Activated T-cell treated with anti-CD3 and anti-CD28 coated beads, Interleukin-2, amount 50 U/mL, for 72 hours (primary cell): ENCODE measurements at places on chromosomes 7 and 10.

- peaks cover 95% of the 10 kb centered on the region for H3K4me1 ChIP-seq
- peaks cover 9% of the 10 kb centered on the region for H3K36me3 ChIP-seq
- no peaks in the 10 kb centered on the region for H3K27me3 ChIP-seq
- H3K27ac ChIP-seq, result no peak overlapping the region
These were observed 5.8 kb downstream of the ITPRIP start for GRCh38 chr10:104332243-104333031.

GRCh38 chr7:143289421-143289820 lies 1.3 kb downstream of the CASP2 start:
- peak overlapping the region; percentile 90 for H3K4me3 ChIP-seq
- H3K27me3 ChIP-seq, result no peaks in the 10 kb centered on the region
- H3K27ac ChIP-seq, result peak overlapping the region; percentile 99

DNA sequence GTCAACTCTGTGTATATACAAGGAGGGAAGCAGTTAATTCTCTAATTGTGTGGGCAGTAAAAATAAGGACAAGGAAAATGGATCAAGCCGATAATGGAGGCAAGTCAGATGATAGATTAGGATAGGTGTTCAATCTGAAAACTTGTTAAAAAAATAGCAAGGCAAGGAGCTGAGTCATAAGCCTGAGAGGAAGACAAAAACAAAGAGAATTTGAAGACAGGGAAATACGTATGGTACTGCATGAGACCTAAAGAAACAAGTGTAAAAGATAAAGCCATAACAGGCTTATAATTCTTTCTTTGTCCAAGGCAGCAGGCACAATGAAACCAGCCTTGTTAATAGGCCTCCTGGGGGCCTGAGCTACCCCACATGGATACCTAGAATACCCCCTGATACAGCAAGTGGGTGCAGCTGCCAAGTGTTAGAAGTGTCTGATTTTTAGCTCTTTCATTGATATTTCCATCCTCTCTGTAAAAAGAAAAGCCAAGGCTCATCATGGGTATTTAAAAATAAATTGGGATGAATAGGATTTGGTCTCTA lies 1570.6 kb upstream of the LRRTM3 start:
- no peaks in the 10 kb centered on the region for H3K27me3 ChIP-seq
- no peak for DNase-seq
- H3K4me1 ChIP-seq, result no peaks in the 10 kb centered on the region
- H3K36me3 ChIP-seq, result no peaks in the 10 kb centered on the region
- H3K4me3 ChIP-seq, result no peak overlapping the region
- H3K27ac ChIP-seq, result no peak overlapping the region

- peaks cover 34% of the 10 kb centered on the region for H3K27me3 ChIP-seq
- no peak for DNase-seq
- peaks cover 35% of the 10 kb centered on the region for H3K4me1 ChIP-seq
- no peak overlapping the region for H3K27ac ChIP-seq
- H3K4me3 ChIP-seq, result no peak overlapping the region
These were observed 205.9 kb downstream of the PTEN start for GRCh38 chr10:88069338-88069737.
